Aorta (tissue), 5 donors: ENCODE measurements at places on chromosomes 4 and X.

- DNase-seq, result no peak
- H3K4me1 ChIP-seq, result no peaks in the 10 kb centered on the region
- H3K4me3 ChIP-seq, result no peak overlapping the region
- H3K36me3 ChIP-seq, result no peaks in the 10 kb centered on the region
- H3K27me3 ChIP-seq, result no peaks in the 10 kb centered on the region
These were observed 96.5 kb upstream of the PUDP start for GRCh38 chrX:7244405-7244804.

DNA sequence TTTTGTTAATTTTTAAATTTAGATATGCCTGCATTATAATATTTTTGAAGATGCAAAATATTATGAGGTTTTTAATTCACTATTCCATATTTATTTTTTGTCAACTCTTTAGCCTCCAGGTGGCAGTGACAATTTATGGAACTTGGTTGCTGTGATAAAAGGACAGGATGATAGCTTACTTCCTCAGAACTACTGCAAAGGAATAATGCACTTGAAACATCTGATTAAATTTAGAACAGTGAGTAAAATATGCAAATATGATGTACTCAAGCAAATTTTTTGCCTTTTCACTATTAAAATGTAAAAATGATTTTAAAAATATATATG, 45.1 kb downstream of the SPATA4 start:
- no peaks in the 10 kb centered on the region for H3K27me3 ChIP-seq
- DNase-seq, result no peak
- H3K27ac ChIP-seq, result no peak overlapping the region

DNA sequence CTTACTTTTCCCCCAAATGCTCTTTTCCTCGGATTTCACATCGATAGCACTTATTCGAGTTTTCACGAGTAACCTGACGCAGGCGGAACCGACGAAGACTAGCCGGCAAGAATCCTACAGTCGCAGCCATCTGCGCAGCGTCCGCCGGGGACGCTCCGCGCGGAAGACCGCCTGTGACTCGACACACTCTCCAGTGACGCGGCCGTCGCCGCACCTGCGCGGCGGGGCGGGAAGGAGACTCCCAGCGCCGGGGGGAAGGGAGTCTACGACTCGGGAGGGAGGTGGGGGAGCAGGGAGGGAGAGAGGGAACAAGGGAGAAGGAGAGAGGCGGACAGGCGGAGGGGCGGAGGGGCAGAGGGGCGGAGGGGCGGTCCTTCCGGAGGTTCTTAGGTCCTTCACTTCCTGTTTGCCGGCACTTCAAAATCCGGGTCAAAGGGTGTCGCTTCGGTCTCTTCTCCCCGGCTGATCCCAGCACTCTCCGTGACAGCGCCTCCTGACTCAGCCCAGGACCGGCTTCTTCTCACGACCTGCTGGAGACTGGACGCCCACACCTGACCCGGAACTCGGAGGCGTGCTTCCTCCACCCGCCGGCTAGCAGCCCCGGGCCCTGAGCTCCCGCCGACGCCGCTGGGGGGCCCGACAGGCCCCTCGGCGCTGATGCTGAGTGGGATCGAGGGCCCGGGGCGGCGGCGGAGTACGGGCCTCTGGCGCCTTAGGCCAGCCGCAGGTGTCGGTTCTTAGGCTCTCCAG, at the start of gene USP38:
Gene USP38 (plus strand): TSS at position 415 of the 750 bp plus-strand sequence. CDS start 534 bp downstream, outside the sequence.
- H3K4me3 ChIP-seq, result peak within 1 kb of the TSS; percentile 96
- peak within 1 kb of the TSS; percentile 82 for H3K27ac ChIP-seq
- no peaks in the 10 kb centered on the region for H3K4me1 ChIP-seq
- DNase-seq, result peak; percentile 92
- no peaks in the 10 kb centered on the region for H3K36me3 ChIP-seq

DNA sequence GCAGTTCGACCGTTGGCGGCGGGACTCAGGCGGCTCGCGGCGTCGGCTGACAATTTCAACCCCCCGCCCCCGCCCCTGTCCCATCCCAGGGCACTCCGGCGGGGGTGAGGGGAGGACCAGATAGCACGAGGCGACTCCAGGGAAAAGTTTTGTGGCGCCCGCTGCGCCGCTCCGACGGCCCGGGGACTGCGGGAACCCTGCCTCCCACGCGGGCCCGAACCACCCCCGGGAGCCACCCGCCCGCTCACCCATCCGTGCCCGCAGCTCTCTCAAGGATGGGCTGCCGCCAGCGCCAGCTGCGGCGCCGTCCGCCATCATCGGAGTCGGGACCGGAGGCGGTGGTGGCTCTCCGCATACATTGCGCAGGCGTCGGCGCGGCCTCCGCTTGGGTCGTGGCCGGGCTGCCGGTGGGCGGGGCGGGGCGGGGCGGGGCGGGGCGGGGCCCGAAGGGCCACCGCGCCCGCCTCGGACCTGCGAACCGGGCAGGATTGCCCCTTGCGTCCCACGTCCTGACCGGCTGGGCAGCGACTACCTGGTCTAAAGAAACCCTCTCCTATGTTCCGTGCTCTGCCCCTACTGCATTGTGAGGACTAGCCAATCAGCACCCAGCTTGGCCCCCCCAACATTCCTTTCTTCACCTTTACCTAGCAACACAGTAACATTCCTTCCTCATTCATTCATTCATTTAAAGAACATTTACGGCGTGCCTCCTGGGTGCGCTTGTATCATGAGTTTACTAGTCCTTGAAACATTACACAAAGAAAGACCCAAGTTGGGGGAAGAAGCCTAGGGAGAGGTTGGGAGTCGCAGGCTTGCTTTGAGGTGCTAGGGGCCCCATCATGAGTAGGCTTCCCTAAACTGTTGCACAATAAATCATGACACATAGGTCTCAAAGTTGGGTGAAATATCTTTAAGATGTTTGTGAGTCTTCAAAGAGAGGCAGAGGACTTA, at the start of gene MAP7D3:
Gene MAP7D3 (minus strand): TSS at position 360 of the 951 bp plus-strand sequence. CDS start 42 bp downstream, at position 318.
- no peaks in the 10 kb centered on the region for H3K4me1 ChIP-seq
- H3K36me3 ChIP-seq, result no peaks in the 10 kb centered on the region
- H3K4me3 ChIP-seq, result peak within 1 kb of the TSS; percentile 84
- H3K27me3 ChIP-seq, result no peaks in the 10 kb centered on the region
- peak; percentile 88 for DNase-seq

DNA sequence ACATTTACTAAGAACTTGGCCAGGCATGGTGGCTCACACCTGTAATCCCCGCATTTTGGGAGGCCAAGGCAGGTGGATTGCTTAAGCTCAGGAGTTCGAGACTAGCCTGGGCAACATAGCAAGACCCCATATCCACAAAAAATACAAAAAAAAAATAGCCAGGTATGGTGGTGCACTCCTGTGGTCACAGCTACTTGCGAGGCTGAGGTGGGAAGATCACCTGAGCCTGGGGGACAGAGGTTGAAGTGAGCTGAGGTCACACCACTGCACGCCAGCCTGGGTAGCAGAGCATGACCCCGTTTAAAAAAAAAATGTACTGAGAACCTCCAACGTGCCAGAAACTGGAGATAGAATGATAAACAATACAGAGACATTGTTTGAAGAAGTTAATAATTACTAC, 8.0 kb downstream of the OPRPN start:
- H3K27me3 ChIP-seq, result no peaks in the 10 kb centered on the region
- no peaks in the 10 kb centered on the region for H3K4me1 ChIP-seq
- no peak overlapping the region for H3K4me3 ChIP-seq
- no peaks in the 10 kb centered on the region for H3K36me3 ChIP-seq
- no peak overlapping the region for H3K27ac ChIP-seq
- no peak for DNase-seq

- no peaks in the 10 kb centered on the region for H3K27me3 ChIP-seq
- no peaks in the 10 kb centered on the region for H3K36me3 ChIP-seq
- no peak overlapping the region for H3K27ac ChIP-seq
- no peaks in the 10 kb centered on the region for H3K4me1 ChIP-seq
- DNase-seq, result peak; percentile 88
- H3K4me3 ChIP-seq, result peak overlapping the region; percentile 63
These were observed 205.3 kb downstream of the TENM3 start for GRCh38 chr4:182448281-182449151.

DNA sequence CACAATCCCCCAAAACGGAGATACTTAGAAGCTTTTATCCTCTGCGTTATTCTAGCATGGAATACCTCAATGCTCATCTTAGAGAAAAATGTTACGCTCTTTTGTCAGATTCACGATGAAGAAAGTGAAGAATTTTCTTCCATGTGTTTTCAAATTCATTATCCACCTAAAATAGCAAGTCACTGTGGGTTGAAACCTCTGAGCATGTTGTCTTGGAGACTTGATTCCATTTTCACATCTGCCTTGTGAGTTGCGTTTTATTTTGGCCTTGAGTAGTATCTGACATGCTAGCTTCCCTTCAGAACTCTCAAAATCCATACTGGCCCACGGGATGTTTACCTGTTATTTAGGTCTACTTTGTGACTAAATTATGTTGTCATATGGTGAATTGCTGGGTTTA, 66.3 kb downstream of the C4orf46 start:
- no peaks in the 10 kb centered on the region for H3K27me3 ChIP-seq
- no peaks in the 10 kb centered on the region for H3K4me1 ChIP-seq
- H3K27ac ChIP-seq, result no peak overlapping the region
- no peak overlapping the region for H3K4me3 ChIP-seq

DNA sequence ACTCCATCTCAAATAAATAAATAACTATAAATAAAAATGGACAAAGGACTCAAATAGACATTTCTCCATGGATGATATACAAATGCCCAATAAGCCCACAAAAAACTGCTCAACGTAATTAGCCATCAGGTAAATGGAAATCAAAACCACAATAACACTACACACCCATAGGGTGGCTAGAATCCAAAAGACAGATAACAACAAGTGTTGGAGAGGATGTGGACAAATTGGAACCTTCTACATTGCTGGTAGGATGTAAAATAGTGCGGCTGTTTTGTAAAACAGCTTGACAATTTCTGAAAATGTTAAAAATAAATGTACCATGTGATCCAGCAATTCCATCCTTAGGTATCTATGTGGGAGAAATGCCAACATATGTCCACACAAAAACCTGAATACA, 52.1 kb downstream of the ZNF157 start:
- H3K27me3 ChIP-seq, result no peaks in the 10 kb centered on the region
- no peak for DNase-seq
- no peak overlapping the region for H3K4me3 ChIP-seq
- no peaks in the 10 kb centered on the region for H3K36me3 ChIP-seq
- no peaks in the 10 kb centered on the region for H3K4me1 ChIP-seq

DNA sequence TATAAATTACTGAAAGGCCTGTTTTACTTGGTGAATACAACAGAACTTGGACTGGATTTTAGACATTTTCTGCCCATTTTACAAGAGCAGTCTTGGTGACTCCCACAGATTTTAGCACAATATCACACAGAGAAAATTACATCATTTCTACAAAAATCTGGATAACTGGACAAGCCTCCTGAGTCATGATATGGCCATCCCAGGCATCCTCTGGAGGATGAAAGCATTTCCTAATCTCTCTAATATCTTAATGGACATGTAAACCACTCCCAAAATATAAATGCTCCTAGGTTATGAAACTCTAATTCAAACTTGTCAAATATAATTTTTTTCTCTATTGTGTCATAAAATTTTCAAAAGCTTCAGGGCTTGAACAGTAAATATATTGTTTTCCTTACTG, 1170.8 kb upstream of the PCDH7 start:
- DNase-seq, result no peak
- H3K27ac ChIP-seq, result no peak overlapping the region
- H3K4me3 ChIP-seq, result no peak overlapping the region
- H3K27me3 ChIP-seq, result no peaks in the 10 kb centered on the region
